ENCODE measurements at places on chromosomes 3 and 15. TPM values are rescaled to one million over a fixed set of nuclear protein-coding genes. Genes with fewer than 3 reads are reported as not detected.

- no peak for DNase-seq
Measured at GRCh38 chr3:184175981-184176376, 1.3 kb downstream of the AP2M1 start.

- no peak for DNase-seq
Measured at GRCh38 chr3:25257026-25257425, 171.0 kb upstream of the RARB start.

DNA sequence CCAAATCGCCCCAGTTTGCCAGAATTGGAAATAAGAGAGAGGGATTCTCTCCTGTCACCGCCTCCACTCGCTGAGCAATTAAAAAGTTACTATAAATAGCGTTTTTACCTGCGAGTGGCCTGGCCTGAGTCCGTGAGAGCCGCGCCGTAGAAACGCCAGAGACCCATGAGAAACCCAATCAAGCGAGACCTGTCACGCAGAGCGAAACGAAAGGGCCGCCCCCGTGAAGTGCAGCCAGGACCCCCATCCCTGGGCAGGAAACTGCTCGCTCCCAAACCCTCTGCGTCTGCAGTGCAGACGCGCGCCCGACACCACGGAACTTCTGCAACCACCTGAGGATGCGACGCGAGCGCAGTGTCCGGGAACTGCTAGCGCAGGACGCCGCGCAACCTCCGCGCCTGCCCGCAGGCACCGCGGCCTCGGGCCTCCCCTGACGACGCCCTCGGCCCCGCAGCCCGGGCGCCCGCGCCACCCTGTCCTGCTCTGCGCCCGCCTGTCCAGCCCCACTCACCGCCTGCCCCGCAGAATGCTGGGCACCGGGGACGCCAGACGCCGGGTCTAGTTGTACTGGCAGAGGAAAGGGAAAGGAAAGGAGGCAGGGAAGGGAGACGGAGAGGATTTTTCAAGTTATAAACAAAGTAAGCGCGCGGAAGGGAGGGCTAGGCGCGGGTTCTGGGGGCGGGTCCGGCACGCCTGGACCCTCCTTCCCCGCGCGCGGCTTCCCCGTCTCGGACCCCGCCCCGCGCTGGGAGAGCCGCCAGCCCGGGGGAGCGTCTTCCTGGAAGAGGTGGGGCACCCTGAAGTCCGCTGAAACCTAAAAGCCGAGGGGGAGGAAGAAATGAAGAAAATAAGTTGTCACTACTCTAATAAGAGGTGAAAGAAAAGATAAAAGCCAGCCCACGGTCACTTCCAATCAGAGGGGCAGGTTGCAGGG, at the start of gene PLSCR4:
TSS of gene PLSCR4 (minus strand) at position 657 of the 934 bp plus-strand sequence. CDS start 29,034 bp downstream, outside the sequence.
- no peak for DNase-seq

- no peak for DNase-seq
Measured at GRCh38 chr3:16060358-16060852, 114.1 kb upstream of the GALNT15 start.

GRCh38 chr3:52845157-52845556, 10.3 kb upstream of the MUSTN1 start:
- DNase-seq: no peak

DNA sequence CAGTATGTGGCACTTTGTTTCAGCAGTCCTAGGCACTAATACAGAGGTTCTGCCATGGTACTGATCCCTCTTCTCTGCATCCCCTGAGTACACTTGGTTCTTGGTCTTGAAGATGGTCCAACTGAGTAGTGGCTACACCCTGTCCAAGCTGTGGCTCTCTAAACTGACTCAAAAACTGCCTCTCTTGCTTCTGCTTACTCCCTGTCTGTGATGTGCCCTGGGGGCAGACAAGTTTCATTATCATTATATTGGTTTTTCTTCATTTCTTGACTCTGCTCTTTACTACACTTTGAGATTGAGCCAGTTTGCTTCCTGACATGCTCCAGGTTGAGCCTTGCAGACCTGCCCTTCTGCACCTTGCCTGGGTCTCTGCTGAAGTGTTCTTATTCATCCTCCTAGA, 18.9 kb upstream of the ST3GAL6 start:
- no peak for DNase-seq

GRCh38 chr15:43107751-43108150, 1.9 kb upstream of the UBR1 start:
- DNase-seq: no peak

- no peak for DNase-seq
Measured at GRCh38 chr3:127706785-127707351, 34.1 kb downstream of the ABTB1 start.

- DNase-seq: no peak
Measured at GRCh38 chr15:66825139-66825538, 123.1 kb downstream of the SMAD6 start.

The ZDHHC3 gene
- 38.0 TPM for total RNA-seq

- no peak for DNase-seq
Measured at GRCh38 chr3:169657351-169658124, 6.0 kb downstream of the MECOM start.

The HTR3E gene
- not detected for total RNA-seq

- no peak for DNase-seq
Measured at GRCh38 chr15:51720201-51720995, 17.1 kb downstream of the LYSMD2 start.
